ENCODE measurements at places on chromosomes 12 and 14. TPM values are rescaled to one million over a fixed set of nuclear protein-coding genes. Genes with fewer than 3 reads are reported as not detected.

The EEF1AKMT3 gene
- total RNA-seq, result 1.4 TPM

The MYF5 gene
- 7.5 TPM for total RNA-seq

The DTX1 gene
- 2.9 TPM for total RNA-seq

The PMCH gene
- 0.96 TPM for total RNA-seq

The TPPP2 gene
- total RNA-seq, result not detected

The FOXN4 gene
- 1.9 TPM for total RNA-seq

The KRT6C gene
- total RNA-seq, result 2.6 TPM

The CLMN gene
- 10.8 TPM for total RNA-seq

The SERPINA10 gene
- 1.2 TPM for total RNA-seq

The MAP3K9 gene
- 2.6 TPM for total RNA-seq

The PLA2G1B gene
- total RNA-seq, result not detected

The GUCY2C gene
- total RNA-seq, result 0.72 TPM

The TESPA1 gene
- 2.2 TPM for total RNA-seq

The NXPH4 gene
- not detected for total RNA-seq

The CACNA2D4 gene
- 0.72 TPM for total RNA-seq

The CRADD gene
- total RNA-seq, result 30.3 TPM

The CELA1 gene
- total RNA-seq, result not detected

The NFATC4 gene
- total RNA-seq, result 40.0 TPM

The B4GALNT1 gene
- 1.4 TPM for total RNA-seq

The B3GNT4 gene
- total RNA-seq, result 3.6 TPM

The CCDC197 gene
- not detected for total RNA-seq

The RIPK3 gene
- total RNA-seq, result 5.3 TPM

The KRT83 gene
- not detected for total RNA-seq

The STXBP6 gene
- total RNA-seq, result 78.7 TPM

The FAM161B gene
- total RNA-seq, result 8.4 TPM

The SNRNP35 gene
- 14.4 TPM for total RNA-seq

The RPGRIP1 gene
- total RNA-seq, result not detected

The DHRS2 gene
- total RNA-seq, result 5.8 TPM

The ATL1 gene
- 19.3 TPM for total RNA-seq

The SELPLG gene
- 7.7 TPM for total RNA-seq

The ZNF385A gene
- total RNA-seq, result 14.9 TPM

The KRT85 gene
- not detected for total RNA-seq

The AMN1 gene
- 27.0 TPM for total RNA-seq

The KRT86 gene
- not detected for total RNA-seq

The LAG3 gene
- 1.7 TPM for total RNA-seq

The TMTC1 gene
- 12.8 TPM for total RNA-seq

The PGAM5 gene
- total RNA-seq, result 23.4 TPM

The CEBPE gene
- total RNA-seq, result 6.0 TPM

The SLCO1B3 gene
- 0.24 TPM for total RNA-seq

The RAD9B gene
- 0.96 TPM for total RNA-seq

The SLC35F4 gene
- 1.2 TPM for total RNA-seq

The MFAP5 gene
- 53.0 TPM for total RNA-seq

The ENO2 gene
- 19.7 TPM for total RNA-seq

The INHBC gene
- not detected for total RNA-seq

The CLEC1A gene
- total RNA-seq, result 3.1 TPM

The TMEM121 gene
- 6.0 TPM for total RNA-seq

The KCNC2 gene
- total RNA-seq, result 4.1 TPM

The RD3L gene
- not detected for total RNA-seq

The KERA gene
- 3.1 TPM for total RNA-seq

The LRRC43 gene
- total RNA-seq, result 1.7 TPM

The SLC10A1 gene
- total RNA-seq, result 2.4 TPM

The TGM1 gene
- total RNA-seq, result 9.4 TPM

The KRT76 gene
- 2.2 TPM for total RNA-seq

The RTN1 gene
- 12.5 TPM for total RNA-seq

The NPFF gene
- total RNA-seq, result not detected

The RASSF8 gene
- total RNA-seq, result 91.2 TPM

The GPR84 gene
- total RNA-seq, result 2.9 TPM

The SPX gene
- total RNA-seq, result 7.7 TPM

Measured in umbilical cord (tissue), 2 donors.